Psoas muscle (tissue), 8 donors: ENCODE measurements at places on chromosomes 7 and 10. TPM values are rescaled to one million over a fixed set of nuclear protein-coding genes. Genes with fewer than 3 reads are reported as not detected.

MRM2 gene
- total RNA-seq, result 21.9 TPM

RARRES2 gene
- total RNA-seq, result 5.3 TPM

- H3K27ac ChIP-seq, result no peak overlapping the region
- DNase-seq, result no peak
- no peaks in the 10 kb centered on the region for H3K36me3 ChIP-seq
- no peak overlapping the region for H3K4me3 ChIP-seq
- no peaks in the 10 kb centered on the region for H3K4me1 ChIP-seq
- no peaks in the 10 kb centered on the region for H3K27me3 ChIP-seq
Observed at GRCh38 chr10:78736926-78737630, 331.7 kb upstream of the ZMIZ1 start.

DNA sequence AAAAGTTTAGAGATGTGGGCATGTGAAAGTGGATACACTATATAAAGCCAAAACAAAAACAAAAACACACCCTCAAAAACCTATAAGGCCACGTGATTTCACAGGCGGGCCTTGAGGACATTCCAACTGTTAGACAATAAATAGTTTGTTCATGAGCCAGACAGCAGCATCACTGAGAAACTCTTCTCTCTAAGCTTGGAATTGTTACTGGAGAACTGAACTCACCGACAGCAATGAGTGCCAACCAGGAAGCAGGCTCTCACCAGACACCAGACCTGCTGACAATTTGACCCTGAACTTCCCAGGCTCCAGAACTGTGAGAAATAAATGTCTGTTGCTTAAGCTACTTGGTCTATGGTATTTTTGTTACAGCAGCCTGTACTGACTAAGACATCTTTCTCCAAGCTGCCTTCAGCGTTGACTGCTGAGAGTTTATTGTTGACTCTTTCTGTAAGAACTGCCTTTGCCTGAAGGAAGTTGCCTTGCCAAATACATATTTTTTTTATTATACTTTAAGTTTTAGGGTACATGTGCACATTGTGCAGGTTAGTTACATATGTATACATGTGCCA lies 107.5 kb downstream of the EPDR1 start:
- H3K27me3 ChIP-seq, result no peaks in the 10 kb centered on the region
- DNase-seq, result no peak
- no peak overlapping the region for H3K4me3 ChIP-seq
- no peaks in the 10 kb centered on the region for H3K4me1 ChIP-seq
- H3K27ac ChIP-seq, result no peak overlapping the region

GRCh38 chr7:45924283-45924682 lies 3.2 kb upstream of the IGFBP3 start:
- DNase-seq, result no peak
- H3K4me1 ChIP-seq, result peaks cover 9% of the 10 kb centered on the region
- H3K36me3 ChIP-seq, result no peaks in the 10 kb centered on the region
- H3K4me3 ChIP-seq, result no peak overlapping the region

- no peak overlapping the region for H3K4me3 ChIP-seq
- H3K27me3 ChIP-seq, result no peaks in the 10 kb centered on the region
- H3K36me3 ChIP-seq, result no peaks in the 10 kb centered on the region
- peak overlapping the region; percentile 16 for H3K27ac ChIP-seq
Observed at GRCh38 chr10:17214526-17214925, 13.1 kb upstream of the TRDMT1 start.

DNA sequence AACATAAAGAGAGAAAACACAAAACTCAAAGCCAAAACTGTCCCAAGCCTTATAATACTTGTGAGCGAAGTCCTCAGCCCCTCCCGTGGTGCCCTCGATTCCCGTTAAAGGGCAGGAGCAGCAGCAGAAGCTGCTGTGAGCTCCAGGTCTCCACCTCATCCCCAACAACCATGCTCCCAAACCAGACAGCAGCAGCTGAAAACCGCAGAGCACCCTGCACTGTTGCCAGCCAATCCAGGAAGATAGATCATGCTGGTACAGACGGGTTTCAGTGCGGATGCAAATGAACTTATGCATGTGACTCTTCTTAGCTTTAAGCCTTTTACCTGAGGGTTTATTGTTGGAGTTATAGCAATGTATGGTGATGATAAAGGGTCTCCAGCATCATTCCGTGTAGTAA lies 97.9 kb downstream of the DNAJB6 start:
- H3K4me3 ChIP-seq, result no peak overlapping the region
- H3K36me3 ChIP-seq, result no peaks in the 10 kb centered on the region
- no peaks in the 10 kb centered on the region for H3K27me3 ChIP-seq
- no peak overlapping the region for H3K27ac ChIP-seq

- DNase-seq, result no peak
- H3K27me3 ChIP-seq, result no peaks in the 10 kb centered on the region
- no peak overlapping the region for H3K4me3 ChIP-seq
- no peak overlapping the region for H3K27ac ChIP-seq
Observed at GRCh38 chr10:96441322-96441885, 72.3 kb downstream of the TLL2 start.
